Aortic smooth muscle cell (primary cell): ENCODE measurements at places on chromosomes 1 and 21. TPM values are rescaled to one million over a fixed set of nuclear protein-coding genes. Genes with fewer than 3 reads are reported as not detected.

CA6 gene
- total RNA-seq: not detected in 2 replicates

TNFRSF9 gene
- 0.06 TPM in 1 of 2 replicates, not detected in the other for total RNA-seq

FCRLB gene
- 0.79 and 1.1 TPM in 2 replicates for total RNA-seq

KRTAP7-1 gene
- not detected in 2 replicates for total RNA-seq

ATP13A2 gene
- total RNA-seq: 20.7 and 26.5 TPM in 2 replicates
